Cardiac ventricle fibroblast (primary cell): ENCODE measurements at places on chromosomes 3 and 15. TPM values are rescaled to one million over a fixed set of nuclear protein-coding genes. Genes with fewer than 3 reads are reported as not detected.

Gene UBA5
- 30.7 and 40.2 TPM in 2 replicates for total RNA-seq

Gene PPP4R2
- total RNA-seq: 32.3 and 32.7 TPM in 2 replicates

Gene KCNMB3
- total RNA-seq: 0.37 and 1.1 TPM in 2 replicates

Gene DUOXA2
- not detected in 2 replicates for total RNA-seq

Gene AP2M1
- 247 and 299 TPM in 2 replicates for total RNA-seq

Gene ARGFX
- not detected in 2 replicates for total RNA-seq

Gene KIAA1143
- 21.0 and 21.2 TPM in 2 replicates for total RNA-seq

Gene CELF6
- 0.19 and 1.3 TPM in 2 replicates for total RNA-seq

Gene ADAMTS9
- 12.2 and 13.1 TPM in 2 replicates for total RNA-seq

Gene RPL35A
- 594 and 762 TPM in 2 replicates for total RNA-seq

Gene PARP15
- total RNA-seq: 0.44 TPM in 1 of 2 replicates, not detected in the other

Gene TTC21A
- total RNA-seq: 0.64 and 1.3 TPM in 2 replicates

Gene FHIT
- 1.1 and 2.6 TPM in 2 replicates for total RNA-seq

Gene PROS1
- 119 and 142 TPM in 2 replicates for total RNA-seq

Gene CAMKV
- total RNA-seq: not detected in 2 replicates

Gene MASP1
- total RNA-seq: 0.15 and 1.4 TPM in 2 replicates

Gene CHL1
- 0.12 and 0.15 TPM in 2 replicates for total RNA-seq

Gene ALDH1A2
- total RNA-seq: 34.0 and 45.0 TPM in 2 replicates

Gene CIDEC
- total RNA-seq: 32.9 and 37.6 TPM in 2 replicates
